Smooth muscle cell of trachea (primary cell): ENCODE measurements at places on chromosomes 11 and 22. TPM values are rescaled to one million over a fixed set of nuclear protein-coding genes. Genes with fewer than 3 reads are reported as not detected.

Gene LINC01488
- not detected in 2 replicates for total RNA-seq

Gene ACR
- total RNA-seq = not detected in 2 replicates

Gene SLC35C1
- 9.9 and 13.7 TPM in 2 replicates for total RNA-seq

Gene OR2AG2
- 0.15 and 0.33 TPM in 2 replicates for total RNA-seq

Gene MTMR2
- total RNA-seq = 27.5 and 46.1 TPM in 2 replicates

Gene OR10D3
- not detected in 2 replicates for total RNA-seq

Gene SLC29A2
- 0.58 and 0.66 TPM in 2 replicates for total RNA-seq

Gene TUB
- 4.5 and 22.2 TPM in 2 replicates for total RNA-seq

Gene CCDC188
- 0.15 TPM in 1 of 2 replicates, not detected in the other for total RNA-seq

Gene TST
- 23.7 and 26.8 TPM in 2 replicates for total RNA-seq

Gene TTC36
- total RNA-seq = 0.15 and 1.3 TPM in 2 replicates

Gene CBLIF
- total RNA-seq = not detected in 2 replicates

Gene DEPDC5
- 12.9 and 17.3 TPM in 2 replicates for total RNA-seq

Gene POU2AF2
- total RNA-seq = not detected in 2 replicates

Gene BIK
- not detected in 2 replicates for total RNA-seq

Gene OR2D2
- total RNA-seq = 0.29 and 0.50 TPM in 2 replicates

Gene GLYAT
- total RNA-seq = not detected in 2 replicates

Gene GLYATL2
- 1.7 and 5.5 TPM in 2 replicates for total RNA-seq

Gene APOBEC3G
- 15.3 and 24.8 TPM in 2 replicates for total RNA-seq

Gene C11orf91
- 0.33 TPM in 1 of 2 replicates, not detected in the other for total RNA-seq

Gene SNX32
- total RNA-seq = 1.2 and 3.1 TPM in 2 replicates

Gene CHRNA10
- 0.29 and 0.50 TPM in 2 replicates for total RNA-seq

Gene C11orf42
- total RNA-seq = not detected in 2 replicates

Gene RHOD
- 9.7 and 20.2 TPM in 2 replicates for total RNA-seq

Gene TRIM48
- not detected in 2 replicates for total RNA-seq

Gene LIF
- total RNA-seq = 10.6 and 40.4 TPM in 2 replicates

Gene PACSIN3
- total RNA-seq = 31.3 and 34.1 TPM in 2 replicates

Gene CACNA1I
- total RNA-seq = under 0.01 TPM in 1 of 2 replicates, not detected in the other

Gene RRP8
- total RNA-seq = 10.0 and 11.9 TPM in 2 replicates

Gene UBQLNL
- total RNA-seq = 0.15 and 0.17 TPM in 2 replicates

Gene HEPHL1
- not detected in 2 replicates for total RNA-seq

Gene ST14
- 0.17 TPM in 1 of 2 replicates, not detected in the other for total RNA-seq

Gene KCNJ11
- not detected in 2 replicates for total RNA-seq

Gene TUBA8
- total RNA-seq = 0.66 TPM in 1 of 2 replicates, not detected in the other

Gene MS4A6E
- total RNA-seq = not detected in 2 replicates

Gene MS4A6A
- 0.15 TPM in 1 of 2 replicates, not detected in the other for total RNA-seq

Gene OR51B5
- 0.29 TPM in 1 of 2 replicates, not detected in the other for total RNA-seq

Gene MAPK8IP1
- 8.1 and 17.4 TPM in 2 replicates for total RNA-seq

Gene IL10RA
- total RNA-seq = 1.8 TPM in 1 of 2 replicates, not detected in the other

Gene ASCC2
- total RNA-seq = 26.9 and 38.4 TPM in 2 replicates

Gene TP53I11
- total RNA-seq = 40.1 and 103 TPM in 2 replicates

Gene ZBTB16
- under 0.01 TPM in 1 of 2 replicates, not detected in the other for total RNA-seq

Gene ZNF214
- 5.1 and 9.9 TPM in 2 replicates for total RNA-seq

Gene TMPRSS5
- total RNA-seq = under 0.01 and 0.17 TPM in 2 replicates

Gene CSF2RB
- 0.44 TPM in 1 of 2 replicates, not detected in the other for total RNA-seq

Gene LTBP3
- 38.7 and 93.8 TPM in 2 replicates for total RNA-seq

Gene ARFGAP2
- total RNA-seq = 140 and 178 TPM in 2 replicates

Gene IGF2
- under 0.01 and 2.6 TPM in 2 replicates for total RNA-seq

Gene SLC22A12
- not detected in 2 replicates for total RNA-seq

Gene ADAMTS8
- 0.87 and 8.9 TPM in 2 replicates for total RNA-seq

Gene PHOX2A
- not detected in 2 replicates for total RNA-seq

Gene KCNQ1
- total RNA-seq = under 0.01 and 0.66 TPM in 2 replicates
